Stimulated activated CD4-positive, alpha-beta T cell treated with anti-CD3 and anti-CD28 coated beads, Interleukin-15, amount 100 ng/mL, for 1 hour (primary cell): ENCODE measurements at places on chromosomes 11 and 22.

GRCh38 chr11:22634897-22635629, 9.4 kb upstream of the FANCF start:
- DNase-seq, result no peak

DNA sequence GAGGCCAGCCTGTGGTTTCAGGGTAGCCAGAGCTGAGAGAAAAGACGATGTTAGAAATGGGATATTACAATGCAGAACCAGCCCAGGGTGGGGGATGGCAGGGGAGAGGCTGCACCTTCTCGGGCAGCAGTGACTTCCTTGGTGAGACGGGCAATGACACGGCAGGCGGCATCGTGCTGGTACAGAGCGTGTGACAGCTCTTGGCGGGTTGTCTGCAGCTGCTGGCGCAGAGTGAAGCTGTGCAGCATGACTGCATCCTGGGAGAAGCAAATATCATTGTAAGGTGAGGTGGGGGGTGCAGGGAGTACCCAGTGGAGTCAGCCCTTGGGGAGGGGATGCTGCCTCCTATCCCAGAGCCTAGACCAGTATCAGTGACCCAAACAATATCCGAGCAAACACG, 3.8 kb downstream of the PRPF19 start:
- no peak for DNase-seq

GRCh38 chr22:23649071-23649501, 17.0 kb upstream of the DRICH1 start:
- no peak for DNase-seq

- DNase-seq, result no peak
These were observed 246.5 kb downstream of the CADM1 start for GRCh38 chr11:115257678-115258077.

DNA sequence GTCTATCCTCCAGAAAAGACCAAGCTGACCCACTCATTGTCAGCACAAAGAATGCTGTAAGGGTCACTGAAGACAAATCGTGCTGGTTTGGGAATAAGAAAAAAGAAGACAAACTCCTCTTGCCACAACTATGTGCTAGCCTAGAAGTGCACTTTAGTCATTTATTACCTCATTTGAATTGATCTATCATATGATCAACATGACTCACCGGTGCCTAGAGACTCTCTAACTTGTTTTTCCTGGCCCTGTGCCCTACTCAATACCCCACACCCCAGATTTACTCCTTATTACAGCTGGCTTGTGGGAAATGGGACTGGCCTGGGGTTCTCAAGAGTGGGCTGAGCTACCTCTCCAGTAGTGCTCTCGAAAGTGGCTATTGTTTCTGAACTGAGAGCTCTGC, 35.9 kb upstream of the HORMAD2 start:
- no peak for DNase-seq

DNA sequence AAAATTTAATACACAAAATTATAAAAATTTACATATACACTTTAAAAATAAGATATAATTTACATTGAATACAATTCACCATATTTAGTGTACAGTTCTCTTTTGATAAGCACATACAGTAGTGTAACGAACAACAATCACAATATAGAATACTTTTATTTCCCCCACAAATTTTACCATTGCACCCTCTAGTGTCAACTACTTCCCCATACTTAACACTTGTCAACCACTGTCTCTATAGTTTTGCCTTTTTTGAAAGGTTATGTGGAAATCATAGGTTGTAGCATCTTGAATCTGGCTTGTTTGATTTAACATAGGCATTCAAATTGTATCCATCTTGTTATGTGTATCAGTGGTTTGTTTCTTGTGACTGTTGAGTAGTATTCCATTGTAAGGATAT, 21.3 kb upstream of the PANX1 start:
- no peak for DNase-seq

GRCh38 chr11:12185914-12186313, 75.5 kb downstream of the MICAL2 start:
- DNase-seq, result no peak

- no peak for DNase-seq
These were observed 556.1 kb downstream of the SOX6 start for GRCh38 chr11:15800111-15800800.

GRCh38 chr11:1224491-1225385, 1.9 kb downstream of the MUC5B start:
- DNase-seq, result no peak

GRCh38 chr11:103183981-103184611, 74.9 kb downstream of the DYNC2H1 start:
- DNase-seq, result no peak

DNA sequence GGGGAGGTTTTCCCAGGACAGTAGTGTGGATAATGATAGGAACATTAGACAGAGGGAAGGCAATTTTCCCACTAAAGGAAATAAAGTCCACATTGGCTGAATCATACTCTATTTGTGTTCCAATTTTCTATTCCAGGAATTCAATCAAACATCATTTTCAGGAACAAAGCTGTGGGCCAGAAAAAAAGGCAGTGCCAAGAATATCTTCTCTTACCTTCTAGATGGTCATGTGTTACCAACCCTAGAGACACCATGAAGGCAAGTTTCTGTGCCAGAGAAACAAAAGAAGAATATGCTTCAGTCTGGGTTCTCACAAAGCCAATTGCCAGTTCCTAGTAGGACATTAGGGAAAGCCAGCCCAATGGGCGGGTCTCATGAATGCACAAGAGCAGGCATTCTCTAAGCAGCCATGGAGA, 27.5 kb downstream of the LARGE2 start:
- DNase-seq, result no peak

DNA sequence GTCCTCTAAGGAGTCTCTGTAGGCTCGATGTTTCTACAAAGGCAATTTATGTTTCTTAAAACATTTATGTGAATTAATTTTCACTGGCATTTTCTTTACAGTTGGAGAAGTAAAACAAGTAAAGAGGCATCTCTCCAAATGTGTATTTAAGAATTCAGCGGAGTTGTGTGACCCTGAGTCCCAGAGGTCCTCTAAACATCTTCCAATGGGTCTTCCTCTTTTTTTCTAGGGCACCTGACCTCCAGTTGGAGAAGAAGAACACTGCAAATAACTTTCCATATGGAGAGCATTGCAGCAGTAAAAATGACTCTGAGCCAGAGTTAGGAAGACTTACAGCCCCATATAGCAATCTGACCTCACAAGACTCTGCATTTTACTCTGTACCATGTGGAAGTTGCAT, 480.5 kb upstream of the RAG2 start:
- DNase-seq, result no peak

DNA sequence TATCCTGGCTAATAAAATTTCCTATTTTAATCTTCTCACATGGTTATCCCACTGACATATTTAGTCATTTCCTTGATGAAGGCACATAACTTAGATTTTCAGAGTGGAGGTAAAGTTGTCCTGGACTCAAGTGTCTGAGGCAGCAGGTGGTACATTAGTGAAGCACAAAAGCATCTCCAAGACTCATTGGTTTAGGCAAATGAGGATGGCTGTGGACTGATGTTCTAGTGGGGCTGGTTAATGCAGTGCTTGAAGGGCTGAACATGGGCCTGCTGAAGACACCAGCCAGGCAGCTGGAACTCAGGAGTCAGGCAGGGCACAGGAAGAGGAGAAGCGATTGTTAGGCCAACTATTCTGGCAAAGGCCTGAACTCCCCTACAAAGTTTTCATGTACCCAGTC, 76.3 kb upstream of the SESN3 start:
- DNase-seq, result no peak

GRCh38 chr11:126090452-126090851, 27.8 kb upstream of the CDON start:
- no peak for DNase-seq

DNA sequence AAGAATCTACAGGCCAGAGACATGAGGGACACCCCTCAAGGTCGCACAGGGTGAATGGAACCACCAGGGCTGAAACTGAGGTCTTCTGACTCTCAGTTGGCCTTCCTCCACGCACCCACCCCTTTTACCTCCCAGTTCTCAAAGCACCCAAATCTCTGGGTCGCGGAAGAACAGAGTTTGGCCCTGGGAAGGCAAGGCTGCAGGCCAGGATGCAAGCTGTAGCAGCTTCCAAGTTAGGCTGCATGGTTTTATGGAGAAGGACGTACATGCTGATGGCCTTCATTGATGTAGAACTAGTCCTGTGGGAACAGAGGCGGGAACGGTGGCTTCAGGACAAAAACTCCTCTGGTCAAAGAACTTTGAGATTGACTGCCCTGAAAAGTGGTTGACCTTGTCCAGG, 143.5 kb upstream of the B3GAT1 start:
- DNase-seq, result no peak

GRCh38 chr11:11177156-11177808, 175.8 kb downstream of the CSNK2A3 start:
- no peak for DNase-seq

DNA sequence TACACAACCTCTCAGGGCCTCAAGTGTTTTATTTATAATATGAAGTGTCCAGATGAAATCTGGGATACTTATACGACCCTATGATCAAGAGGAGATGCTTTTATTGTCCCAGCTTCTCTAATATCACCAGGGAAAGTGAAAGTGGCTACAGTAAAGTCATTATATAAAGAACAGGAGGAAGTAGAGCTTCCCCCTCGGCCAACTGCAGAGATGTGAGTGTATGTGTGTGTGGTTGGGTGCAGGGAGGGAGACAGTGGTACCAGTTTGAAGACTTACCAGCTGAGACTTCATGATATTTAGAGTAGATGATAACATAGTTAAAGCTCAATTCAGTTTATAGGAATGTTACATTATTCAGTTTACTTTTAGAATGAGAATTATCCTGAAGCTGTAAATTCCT, 373.6 kb upstream of the DDI1 start:
- no peak for DNase-seq

DNA sequence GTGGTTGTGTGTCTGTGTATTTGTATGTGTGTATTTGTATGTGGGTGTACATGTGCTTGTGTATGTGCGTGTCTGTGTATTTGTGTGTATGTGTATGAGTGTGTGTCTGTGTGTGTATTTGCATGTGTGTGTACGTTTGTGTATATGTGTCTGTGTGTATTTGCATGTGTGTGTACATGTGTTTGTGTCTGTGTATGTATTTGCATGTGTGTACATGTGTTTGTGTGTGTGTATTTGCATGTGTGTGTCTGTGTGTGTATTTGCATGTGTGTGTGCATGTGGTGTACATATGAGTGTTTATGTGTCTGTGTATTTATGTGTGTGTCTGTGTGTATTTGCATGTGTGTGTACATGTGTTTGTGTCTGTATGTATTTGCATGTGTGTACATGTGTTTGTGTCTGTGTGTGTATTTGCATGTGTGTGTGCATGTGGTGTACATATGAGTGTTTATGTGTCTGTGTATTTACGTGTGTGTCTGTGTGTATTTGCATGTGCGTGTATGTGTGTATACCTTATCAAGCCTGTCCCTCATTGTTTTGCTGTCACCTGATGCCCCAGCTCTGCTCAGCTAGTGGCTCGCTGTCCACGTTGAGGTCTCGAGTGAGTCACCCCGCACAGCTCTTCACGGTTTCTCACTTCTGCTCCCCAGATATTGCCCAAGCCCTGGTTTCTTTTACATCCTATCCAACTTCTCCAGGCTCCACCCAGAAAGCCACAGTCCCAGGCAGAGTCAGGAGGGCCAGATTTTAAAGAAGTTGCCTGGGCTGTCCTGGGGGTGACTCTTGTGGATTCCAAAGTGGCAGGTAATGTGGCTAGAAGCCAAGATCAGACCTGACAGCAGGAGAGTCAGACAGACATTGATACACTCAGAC, 15.2 kb downstream of the MB start:
- DNase-seq, result no peak

- DNase-seq, result no peak
These were observed 7.6 kb downstream of the CLDN5 start for GRCh38 chr22:19516378-19517170.

- no peak for DNase-seq
These were observed 47.5 kb upstream of the TENM4 start for GRCh38 chr11:79488286-79488685.

- DNase-seq, result no peak
These were observed 16.8 kb downstream of the HSPA8 start for GRCh38 chr11:123045101-123045500.

GRCh38 chr11:129191649-129192048, 476 bp downstream of the ARHGAP32 start:
- DNase-seq, result no peak
